ENCODE measurements at places on chromosomes 1 and 21. TPM values are rescaled to one million over a fixed set of nuclear protein-coding genes. Genes with fewer than 3 reads are reported as not detected.

Gene KCNN3
- total RNA-seq: not detected

Gene HUNK
- under 0.01 TPM for total RNA-seq

Gene CTBS
- total RNA-seq: 9.2 TPM

Gene LRRC71
- not detected for total RNA-seq

Gene WNT3A
- not detected for total RNA-seq

Gene AMPD1
- total RNA-seq: not detected

Gene KCNQ4
- total RNA-seq: not detected

Gene GPR52
- 0.63 TPM for total RNA-seq

Gene A3GALT2
- total RNA-seq: not detected

Gene NLRP3
- total RNA-seq: not detected

Gene CELA3A
- total RNA-seq: not detected

Gene CYP4X1
- not detected for total RNA-seq

Gene BSND
- total RNA-seq: not detected

Gene ACTL8
- total RNA-seq: 0.16 TPM

Gene TCP10L
- total RNA-seq: 0.32 TPM

Gene MNDA
- total RNA-seq: not detected

Gene FCRL6
- not detected for total RNA-seq

Gene AIM2
- total RNA-seq: not detected

Gene NSL1
- total RNA-seq: 20.7 TPM

Gene IGSF21
- not detected for total RNA-seq

Gene AGO4
- total RNA-seq: 20.3 TPM
